ENCODE measurements at places on chromosomes 4 and X. TPM values are rescaled to one million over a fixed set of nuclear protein-coding genes. Genes with fewer than 3 reads are reported as not detected.

Gene CT45A10
- not detected for total RNA-seq

Gene CXorf51A
- not detected for total RNA-seq

Gene VCX3A
- not detected for total RNA-seq

Gene HPGDS
- 0.32 TPM for total RNA-seq

Gene CT55
- not detected for total RNA-seq

Gene IGSF1
- 2.0 TPM for total RNA-seq

Gene TLR10
- total RNA-seq, result not detected

Gene ARX
- total RNA-seq, result 0.76 TPM

Gene RADX
- total RNA-seq, result 1.7 TPM

Gene PHKA1
- total RNA-seq, result 6.7 TPM

Gene DGAT2L6
- total RNA-seq, result not detected

Gene MAP9
- 4.2 TPM for total RNA-seq

Gene ZRSR2
- total RNA-seq, result 3.0 TPM

Measured in pancreas (tissue), 10 donors.